ENCODE measurements at places on chromosomes 1 and 21. TPM values are rescaled to one million over a fixed set of nuclear protein-coding genes. Genes with fewer than 3 reads are reported as not detected.

GRCh38 chr1:94979656-94980581, 53.0 kb upstream of the CNN3 start:
- no peak for DNase-seq

DNA sequence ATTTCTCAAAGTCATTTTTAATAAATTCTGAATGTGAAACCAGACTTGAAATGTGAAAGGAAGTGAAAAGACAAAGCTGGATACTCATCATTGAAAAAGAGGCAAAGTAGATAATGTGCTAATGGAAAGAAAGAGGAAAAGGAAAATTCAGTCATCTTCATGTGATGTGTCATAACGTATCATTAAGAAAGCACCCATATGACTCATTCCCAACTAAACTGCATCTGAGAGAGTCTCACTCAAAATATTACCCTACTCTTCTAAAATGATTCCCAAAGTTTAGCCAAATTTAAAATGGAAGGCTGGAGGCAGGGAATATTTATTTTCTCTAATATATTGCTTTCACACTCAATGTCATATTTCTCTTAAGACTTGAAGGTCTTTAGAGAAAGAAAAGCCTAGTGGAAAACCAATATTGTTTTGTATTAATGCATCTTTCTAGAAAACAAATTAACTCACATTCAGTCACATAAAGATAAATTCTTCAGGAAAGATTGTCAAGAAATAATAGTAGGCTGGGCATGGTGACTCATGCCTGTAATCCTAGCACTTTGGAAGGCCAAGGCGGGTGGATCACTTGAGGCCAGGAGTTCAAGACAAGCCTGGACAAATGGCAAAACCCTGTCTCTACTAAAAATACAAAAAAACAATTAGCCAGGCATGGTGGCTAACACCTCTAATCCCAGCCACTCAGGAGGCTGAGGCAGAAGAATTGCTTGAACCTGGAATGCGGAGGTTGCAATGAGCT, 129.9 kb downstream of the SLC30A10 start:
- DNase-seq: peak; percentile 20

DNA sequence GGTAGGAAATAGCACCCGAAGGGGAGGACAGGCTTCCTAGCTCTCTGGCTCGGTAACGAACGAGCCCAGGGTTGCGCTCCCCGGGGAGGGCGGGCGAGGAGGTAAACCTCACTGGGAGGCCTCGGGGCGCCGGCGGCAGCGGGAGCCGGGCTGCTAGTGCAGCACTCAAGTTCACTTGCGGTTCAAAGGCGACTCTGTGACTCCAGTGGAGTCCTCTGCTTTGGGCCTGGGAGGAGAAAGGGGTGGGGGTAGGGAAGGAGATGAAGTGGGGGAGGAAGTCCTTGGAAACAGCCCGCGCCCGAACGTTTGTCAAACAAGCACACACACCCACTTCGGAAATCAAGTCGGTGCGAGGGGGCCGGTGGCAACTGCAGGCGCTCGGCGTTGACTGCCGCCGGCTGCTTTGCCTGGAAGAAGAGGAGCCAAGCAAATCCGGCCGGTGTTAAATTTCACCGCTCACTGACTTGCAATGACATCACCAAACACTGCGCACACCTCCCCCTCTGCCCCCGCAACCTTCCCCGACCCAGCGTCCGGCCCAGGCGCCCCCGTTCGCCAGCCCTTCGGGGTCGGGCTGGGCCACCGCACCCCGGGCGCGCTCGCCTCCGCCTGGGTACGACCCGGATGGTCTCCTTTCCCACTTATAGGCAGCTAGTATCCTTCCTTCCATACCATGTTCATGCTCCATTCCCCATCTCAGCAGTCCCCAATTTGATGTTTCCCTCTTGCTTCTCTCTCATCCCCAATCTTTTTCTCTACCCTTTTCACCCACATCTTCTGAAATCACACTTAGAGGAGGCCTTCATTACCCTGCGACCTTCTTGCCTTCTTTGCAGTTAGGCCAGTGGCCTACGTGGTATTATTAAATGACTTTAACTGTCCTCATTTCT, at the start of gene COL24A1:
Gene COL24A1 (minus strand): TSS at position 207 of the 890 bp plus-strand sequence. CDS start 376 bp downstream, outside the sequence.
- DNase-seq: peak; percentile 40

- DNase-seq: no peak
Measured at GRCh38 chr1:163442895-163443294, 121.1 kb downstream of the NUF2 start.

The HSPB7 gene
- total RNA-seq: 3.5 TPM

The GJA4 gene
- total RNA-seq: not detected

The OSCP1 gene
- 6.0 TPM for total RNA-seq
